WTC11 (cell line): ENCODE measurements at places on chromosomes 12 and 14. TPM values are rescaled to one million over a fixed set of nuclear protein-coding genes. Genes with fewer than 3 reads are reported as not detected.
A peak's percentile ranks its signal among the peaks of the same experiment; 100 is the strongest.

PNMA1 gene
- 46.0 to 50.2 TPM (median 49.6 TPM) in 3 replicates for total RNA-seq

FOXA1 gene
- total RNA-seq = 0.21 to 0.34 TPM (median 0.28 TPM) in 3 replicates

GRCh38 chr12:2110849-2111566 lies 58.2 kb downstream of the CACNA1C start:
- DNase-seq = no peak
- no peak overlapping the region for H3K4me3 ChIP-seq
- H3K4me1 ChIP-seq = no peaks in the 10 kb centered on the region
- no peaks in the 10 kb centered on the region; the same call in 1 of the 2 replicates for H3K27me3 ChIP-seq
- H3K36me3 ChIP-seq = no peaks in the 10 kb centered on the region
- H3K27ac ChIP-seq = no peak overlapping the region

GRCh38 chr12:129067491-129067890 lies 214.2 kb downstream of the GLT1D1 start:
- no peak overlapping the region for H3K4me3 ChIP-seq
- H3K27ac ChIP-seq = no peak overlapping the region
- peaks cover 13% of the 10 kb centered on the region for H3K27me3 ChIP-seq
- peaks cover 75% of the 10 kb centered on the region for H3K36me3 ChIP-seq
- DNase-seq = no peak

- H3K4me1 ChIP-seq = peaks cover 10% of the 10 kb centered on the region
- no peak for DNase-seq
- H3K4me3 ChIP-seq = no peak overlapping the region
- no peaks in the 10 kb centered on the region for H3K27me3 ChIP-seq
- H3K27ac ChIP-seq = peak overlapping the region; percentile 68; the same call in 1 of the 2 replicates
Observed at GRCh38 chr14:52862632-52863333, 71.4 kb upstream of the GNPNAT1 start.
